ENCODE measurements at places on chromosomes 2 and 18.

- H3K36me3 ChIP-seq = peaks cover 56% of the 10 kb centered on the region
- H3K4me3 ChIP-seq = no peak overlapping the region
- no peak for DNase-seq
Observed at GRCh38 chr2:169625781-169626180, 41.6 kb downstream of the PPIG start.

DNA sequence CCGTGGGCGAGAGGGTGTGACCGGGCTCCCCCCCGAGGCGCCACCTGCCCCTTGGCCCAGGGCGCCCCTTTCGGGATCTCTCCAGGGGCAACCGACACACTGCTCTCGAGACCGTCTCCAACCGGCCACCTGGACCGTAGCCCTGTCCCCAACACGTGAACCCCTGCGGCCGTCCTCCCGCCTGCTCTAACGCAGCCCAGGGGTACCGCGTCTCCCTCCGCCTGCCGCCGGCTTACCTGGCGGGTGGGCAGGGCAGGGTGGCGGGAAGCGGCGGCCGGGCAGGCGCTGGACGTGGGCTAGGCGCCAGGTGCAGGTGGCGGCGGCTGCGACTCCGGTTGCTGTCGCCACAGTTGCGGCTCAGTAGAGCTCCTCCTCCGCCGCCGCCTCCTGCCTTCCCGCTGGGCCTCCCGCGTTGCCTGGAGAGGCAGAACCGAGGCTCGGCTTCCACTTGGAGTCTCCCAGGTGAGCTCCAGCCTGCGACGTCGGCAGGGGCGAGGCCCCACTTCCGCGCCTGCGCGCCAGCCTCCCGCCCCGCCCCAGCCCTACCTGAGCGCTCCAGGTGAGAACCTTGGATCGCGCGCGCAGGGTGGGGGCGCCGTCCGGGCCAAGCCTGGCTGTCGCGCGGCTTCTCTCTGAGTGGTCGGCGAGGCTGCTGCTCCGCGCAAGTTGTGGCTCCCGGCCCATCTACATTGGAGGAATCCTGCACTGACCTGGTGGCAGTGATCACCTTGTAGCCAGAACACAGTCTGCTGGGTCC, at the start of gene GALNT3:
TSS of gene GALNT3 (minus strand) at position 469 of the 757 bp plus-strand sequence. CDS start 23,547 bp downstream, outside the sequence.
- peak within 1 kb of the TSS; percentile 18 for H3K27ac ChIP-seq
- peak within 1 kb of the TSS; percentile 67 for H3K4me3 ChIP-seq

DNA sequence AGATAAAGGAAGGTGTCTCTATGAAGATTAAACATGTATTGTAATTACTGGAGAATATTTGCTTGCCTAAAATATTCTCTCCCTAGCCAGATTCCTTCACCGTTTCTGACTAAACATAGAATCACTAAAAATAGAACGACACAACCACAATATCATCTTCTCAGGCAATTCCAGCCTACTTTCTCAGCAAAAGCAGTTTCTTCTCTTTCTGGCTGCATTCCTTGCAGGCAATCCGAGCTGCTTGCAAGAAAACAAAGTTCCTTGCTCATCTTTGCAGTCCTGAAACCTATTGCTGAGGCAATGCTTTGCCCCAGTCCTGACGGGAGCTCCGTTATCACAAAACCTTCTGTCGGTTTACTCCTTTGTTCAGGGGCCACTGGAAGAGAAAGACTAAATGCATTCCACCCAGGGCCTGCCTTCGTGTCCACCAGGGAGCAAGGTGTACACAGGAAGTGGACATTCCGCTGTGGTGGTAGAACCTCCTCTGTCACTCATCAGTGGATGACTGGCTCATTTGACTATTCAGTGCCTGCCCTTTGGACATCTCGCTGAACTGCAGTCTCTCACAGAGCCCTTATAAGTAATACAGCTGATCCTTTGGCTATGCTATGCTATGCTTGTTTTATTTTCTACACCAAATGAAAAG, 239.2 kb upstream of the DOK6 start:
- DNase-seq = no peak
- no peak overlapping the region for H3K27ac ChIP-seq
- H3K4me1 ChIP-seq = no peaks in the 10 kb centered on the region
- H3K36me3 ChIP-seq = no peaks in the 10 kb centered on the region
- no peak overlapping the region for H3K4me3 ChIP-seq
- H3K27me3 ChIP-seq = no peaks in the 10 kb centered on the region

DNA sequence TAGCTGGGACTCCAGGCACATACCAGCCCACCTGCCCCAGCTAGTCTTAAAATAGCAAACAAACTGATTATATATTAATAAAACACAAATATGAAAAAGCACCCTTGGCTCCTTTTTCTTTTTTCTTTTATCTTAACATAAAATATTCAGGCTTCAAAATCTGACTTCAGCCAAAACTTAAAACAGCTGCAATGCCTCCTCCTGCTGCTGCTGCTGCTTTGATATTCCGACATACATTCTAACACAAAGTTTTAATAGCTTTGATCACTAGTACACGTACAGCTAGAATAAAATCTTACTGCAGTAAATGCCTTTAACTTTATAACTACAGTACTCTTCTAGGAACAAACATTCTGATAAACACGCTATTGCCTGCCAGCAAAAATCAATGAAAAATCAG, 71.4 kb upstream of the RNU4ATAC start:
- no peaks in the 10 kb centered on the region for H3K4me1 ChIP-seq
- peaks cover 53% of the 10 kb centered on the region for H3K36me3 ChIP-seq
- no peak overlapping the region for H3K4me3 ChIP-seq

GRCh38 chr2:159381574-159381973, 95.1 kb upstream of the WDSUB1 start:
- H3K4me1 ChIP-seq = no peaks in the 10 kb centered on the region
- H3K27ac ChIP-seq = no peak overlapping the region
- no peak overlapping the region for H3K4me3 ChIP-seq
- H3K36me3 ChIP-seq = peaks cover 14% of the 10 kb centered on the region
- H3K27me3 ChIP-seq = no peaks in the 10 kb centered on the region

- no peaks in the 10 kb centered on the region for H3K36me3 ChIP-seq
- no peak overlapping the region for H3K4me3 ChIP-seq
- no peaks in the 10 kb centered on the region for H3K27me3 ChIP-seq
- H3K27ac ChIP-seq = no peak overlapping the region
Observed at GRCh38 chr2:105904938-105905337, 160.2 kb downstream of the NCK2 start.
